ENCODE measurements at places on chromosomes 11 and 22. TPM values are rescaled to one million over a fixed set of nuclear protein-coding genes. Genes with fewer than 3 reads are reported as not detected.

Gene RTN4RL2
- total RNA-seq: 0.94 TPM

Gene BLID
- total RNA-seq: 1.1 TPM

Gene ADAMTS15
- total RNA-seq: 17.5 TPM

Gene SGSM1
- 13.9 TPM for total RNA-seq

Gene VWCE
- total RNA-seq: 0.48 TPM

Gene ARHGAP20
- total RNA-seq: 0.86 TPM

Gene SLC22A25
- total RNA-seq: not detected

Gene SCN3B
- total RNA-seq: 0.70 TPM

Gene BRSK2
- total RNA-seq: 0.51 TPM

Gene BIRC3
- 3.6 TPM for total RNA-seq

Gene KIF18A
- 0.43 TPM for total RNA-seq

Gene YPEL4
- total RNA-seq: 0.55 TPM

Gene OR10G6
- total RNA-seq: not detected

Gene DLG2
- 6.6 TPM for total RNA-seq

Gene MRGPRF
- total RNA-seq: 10.8 TPM

Gene CREB3L1
- 5.4 TPM for total RNA-seq

Gene PHRF1
- 14.2 TPM for total RNA-seq

Gene TENM4
- total RNA-seq: 0.98 TPM

Gene IGLL1
- not detected for total RNA-seq

Gene VSIG10L2
- not detected for total RNA-seq

Gene ACR
- not detected for total RNA-seq

Gene RAB30
- total RNA-seq: 19.0 TPM

Gene PIH1D2
- total RNA-seq: 1.7 TPM

Gene NEFH
- total RNA-seq: 0.22 TPM

Gene ESAM
- total RNA-seq: 64.6 TPM

Gene OR51B5
- not detected for total RNA-seq

Gene LRRC10B
- total RNA-seq: 0.37 TPM

Gene PRDM11
- 13.5 TPM for total RNA-seq

Gene CNGA4
- total RNA-seq: not detected

Gene SCARF2
- total RNA-seq: 11.0 TPM

Gene SYT12
- total RNA-seq: 0.44 TPM

Gene FAM181B
- total RNA-seq: 3.7 TPM

Gene GRK3
- 6.2 TPM for total RNA-seq

Gene P4HA3
- 0.75 TPM for total RNA-seq

Gene CXCR5
- total RNA-seq: not detected

Gene MMP1
- total RNA-seq: 0.16 TPM

Gene DENND5A
- 96.7 TPM for total RNA-seq

Gene SEPTIN3
- not detected for total RNA-seq

Gene DDB1
- 118 TPM for total RNA-seq

Gene BEST1
- 1.3 TPM for total RNA-seq

Gene PHLDA2
- total RNA-seq: 2.6 TPM

Gene KCNJ11
- total RNA-seq: 19.5 TPM

Gene ANGPTL5
- 1.4 TPM for total RNA-seq

Measured in right atrium auricular region (tissue), 2 donors.